ENCODE measurements at places on chromosomes 1 and 21.

DNA sequence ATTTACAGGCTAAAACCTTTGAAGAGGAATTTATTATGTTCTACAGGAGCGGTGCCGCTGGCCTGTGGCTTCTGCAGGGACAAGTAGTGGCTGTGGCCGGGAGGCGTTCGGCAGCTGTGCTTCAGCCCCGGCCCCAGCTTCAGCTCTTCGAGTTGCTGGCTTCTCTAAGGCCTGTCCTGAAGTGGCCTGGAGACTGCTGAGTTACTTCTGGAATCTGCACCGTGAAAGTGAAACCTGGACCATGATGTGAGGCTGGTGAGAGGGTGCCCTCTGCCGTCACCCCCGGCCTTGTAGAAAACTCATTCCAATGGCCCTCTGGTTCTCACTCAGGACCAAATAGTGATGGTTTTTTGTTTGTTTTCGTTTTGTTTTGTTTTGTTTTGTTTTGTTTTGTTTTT lies 48.1 kb downstream of the PRKCZ start:
- no peak for DNase-seq

GRCh38 chr1:196181594-196181878 lies 426.7 kb downstream of the KCNT2 start:
- DNase-seq = no peak

DNA sequence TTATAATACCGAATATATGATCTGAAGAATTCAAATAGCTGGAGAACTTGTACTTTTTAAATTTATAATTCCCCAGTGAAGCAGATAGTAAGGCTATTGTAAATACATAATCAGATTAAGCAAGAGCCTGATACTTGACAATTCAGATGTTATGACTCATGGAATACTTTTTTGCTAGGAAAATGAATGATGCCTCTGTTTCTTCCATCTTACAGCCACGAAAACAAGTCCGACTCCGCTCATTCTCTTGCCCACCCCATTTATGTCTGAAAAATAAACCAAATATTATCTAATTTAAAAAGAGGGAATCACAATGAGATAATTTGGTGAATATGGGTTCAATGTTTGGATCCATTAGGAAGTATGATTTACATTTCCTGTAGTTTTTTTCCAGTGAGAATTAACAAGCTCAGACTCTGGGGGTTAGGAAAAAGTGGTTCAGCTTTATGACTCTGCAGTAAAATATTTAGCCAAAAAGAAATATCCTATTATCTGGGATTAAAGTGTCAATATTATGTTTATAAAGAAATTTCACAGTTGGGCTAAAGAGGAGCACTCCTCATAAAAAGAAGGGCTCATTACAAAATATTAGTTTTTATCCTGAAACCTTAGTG lies 50.4 kb upstream of the DAB1 start:
- no peak for DNase-seq

DNA sequence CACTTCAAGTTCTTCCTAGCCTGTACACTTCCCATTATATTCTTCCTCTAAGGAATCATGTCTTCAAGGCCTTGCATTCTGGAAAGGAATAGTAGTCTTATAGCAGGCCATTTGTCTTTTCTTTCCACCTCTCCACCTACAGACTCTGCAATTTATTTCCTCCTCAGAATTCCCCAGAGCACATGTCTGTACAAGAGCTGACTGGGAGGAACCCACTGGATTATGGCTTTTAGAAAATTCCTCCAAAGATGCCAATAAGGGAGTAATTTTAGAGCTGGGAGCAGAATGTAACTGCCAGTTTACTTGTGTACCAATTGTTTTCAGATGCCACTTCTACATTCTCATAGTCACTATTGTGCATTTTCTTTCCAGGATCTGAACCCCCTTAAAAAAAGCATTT lies 3.4 kb upstream of the PSMG1 start:
- DNase-seq = no peak

DNA sequence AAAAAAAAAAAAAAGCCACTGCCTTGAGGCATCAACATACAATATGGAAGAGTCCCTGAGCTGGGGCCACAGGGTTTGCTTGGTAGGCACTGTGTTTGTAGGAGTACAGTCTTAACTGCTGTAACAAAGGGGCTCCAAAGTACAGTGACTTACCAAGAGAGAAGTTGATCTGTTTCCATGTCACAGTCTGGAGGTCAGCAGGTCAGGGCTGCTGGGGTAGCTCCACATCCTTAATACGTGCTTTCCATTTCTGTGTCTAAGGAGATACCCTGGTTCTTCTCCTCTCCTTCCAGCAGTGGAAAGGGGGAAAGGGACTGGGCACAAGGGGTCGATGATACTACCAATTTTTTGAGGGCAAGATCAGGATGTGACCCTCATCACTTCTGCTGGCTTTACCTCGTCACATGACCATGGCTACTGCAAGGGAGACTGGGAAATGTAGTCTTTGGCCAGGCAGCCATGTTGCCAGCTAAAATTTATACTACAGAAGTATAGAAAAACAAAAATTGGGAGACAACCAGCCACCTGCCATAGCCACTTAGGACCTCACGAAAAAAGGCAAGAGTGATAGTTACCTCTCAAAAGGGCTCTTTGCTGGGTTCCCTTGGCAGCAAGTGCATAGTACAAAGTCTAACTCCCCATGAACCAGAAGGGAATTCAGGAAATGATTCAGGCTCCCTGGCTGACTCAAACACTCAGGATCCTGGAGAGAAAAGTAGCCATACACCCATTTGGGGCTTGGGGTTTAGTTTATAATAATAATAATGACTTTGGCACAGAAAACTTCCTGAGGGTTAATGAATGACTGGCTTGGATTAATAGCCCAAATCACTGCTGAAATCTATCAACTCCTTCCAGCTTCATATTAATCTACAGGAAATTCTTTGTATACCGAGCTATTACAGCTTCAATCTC lies 52.7 kb upstream of the ATP5PO start:
- DNase-seq = no peak

DNA sequence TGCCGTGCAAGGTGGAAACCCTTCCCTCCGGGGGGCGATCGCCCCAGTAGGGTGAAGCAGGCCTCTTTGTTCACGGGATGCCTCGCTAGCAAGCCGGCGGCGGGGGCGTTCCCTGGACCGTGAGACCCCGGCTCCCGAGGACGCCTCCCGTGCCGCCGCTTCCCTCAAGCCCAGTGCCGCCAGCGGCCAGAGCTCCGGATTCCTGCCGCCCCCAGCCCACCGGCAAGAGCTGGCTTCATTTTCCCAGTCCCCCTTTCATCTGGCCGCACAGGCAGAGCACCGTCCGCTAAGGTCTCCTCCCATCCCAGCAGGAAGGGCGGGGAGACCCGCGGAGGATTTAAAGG lies 16.3 kb downstream of the IER5 start:
- peak; percentile 36 for DNase-seq

DNA sequence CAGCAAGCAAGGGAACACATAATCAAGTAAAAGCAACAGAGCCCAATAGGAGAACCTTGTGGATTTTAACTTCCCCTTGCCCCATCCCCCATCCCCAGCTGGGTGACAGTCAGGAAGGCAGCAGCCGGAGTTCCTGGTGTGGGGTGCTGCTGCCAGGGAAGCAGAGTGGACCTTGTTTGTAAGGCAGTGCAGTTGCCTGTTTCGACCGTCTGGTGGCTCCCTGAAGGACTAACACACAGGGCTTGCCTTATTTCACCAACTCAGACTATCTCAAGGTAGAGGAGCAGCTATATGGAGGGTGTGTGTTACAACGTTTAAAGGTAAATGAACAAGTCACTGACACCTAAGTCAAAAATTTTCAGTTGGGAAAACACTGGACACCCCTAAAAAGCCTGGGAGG lies 6.6 kb downstream of the KRTAP10-8 start:
- no peak for DNase-seq

All from GM13976 (cell line).